NCI-H446 (cell line): ENCODE measurements at places on chromosomes 6 and 20.

- no peak for DNase-seq
These were observed 16.9 kb downstream of the EFCAB8 start for GRCh38 chr20:32875673-32876072.

DNA sequence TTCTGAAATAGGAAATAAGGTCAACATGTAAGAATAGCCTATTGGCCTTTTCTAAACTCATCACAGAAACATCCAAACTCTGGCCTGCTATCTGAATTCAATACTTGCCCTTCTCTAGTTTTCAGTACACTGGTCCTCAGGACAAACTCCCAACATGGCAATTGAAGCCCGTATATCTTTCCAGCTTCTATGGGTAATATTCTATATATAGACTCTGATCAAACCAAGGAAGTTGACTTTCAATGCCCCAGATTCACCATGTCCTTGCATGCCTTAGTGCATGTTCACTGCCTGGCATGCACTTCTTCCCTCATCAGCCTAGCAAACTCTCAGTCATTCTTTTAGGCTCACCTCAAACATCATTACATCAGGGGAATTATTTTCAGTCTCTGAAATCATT lies 73.2 kb downstream of the RSPO3 start:
- no peak for DNase-seq

GRCh38 chr6:5328800-5329199 lies 67.5 kb downstream of the FARS2 start:
- DNase-seq, result no peak

DNA sequence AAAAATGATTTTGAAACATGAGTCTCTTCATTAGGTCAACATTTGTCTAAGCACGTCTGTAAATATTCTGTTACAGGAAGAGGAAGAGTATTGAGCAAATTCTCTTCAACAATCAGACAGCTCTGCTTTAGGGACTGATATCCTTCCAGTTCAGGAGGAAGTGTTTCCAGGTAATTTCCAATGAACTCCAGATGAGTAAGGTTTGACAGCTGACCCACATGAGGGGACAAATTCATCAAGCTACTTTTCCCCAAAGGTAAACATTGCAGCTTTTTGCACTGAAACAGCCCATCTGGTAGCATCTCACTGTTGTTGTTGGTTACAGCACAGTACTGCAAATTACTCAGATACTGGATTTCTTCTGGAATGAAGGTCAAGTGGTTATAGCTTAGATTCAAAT lies 18.1 kb downstream of the ENPP1 start:
- DNase-seq, result no peak

DNA sequence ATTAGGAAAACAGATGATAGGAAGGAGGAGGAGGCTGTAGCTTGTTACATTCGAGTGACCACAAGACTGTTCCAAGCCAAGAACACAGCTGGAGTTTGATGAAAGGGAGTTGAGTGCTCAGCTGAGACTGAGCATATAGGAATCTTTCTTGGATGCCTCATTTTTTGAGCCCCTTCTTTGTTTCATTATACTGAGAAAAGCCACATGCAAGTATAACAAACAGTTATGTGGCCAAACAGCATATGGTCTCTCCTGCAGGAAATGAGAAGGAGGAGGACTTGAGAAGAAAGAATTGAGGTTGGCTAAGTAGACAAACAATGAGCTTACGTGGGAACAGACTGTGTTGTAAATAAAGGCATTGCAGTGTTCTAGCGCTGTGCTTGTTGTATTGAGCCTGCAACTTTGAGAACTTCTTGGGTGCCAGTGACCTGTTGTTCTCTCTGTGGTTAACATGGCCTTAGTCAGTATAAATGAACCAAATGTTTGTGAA lies 78.3 kb downstream of the AKAP7 start:
- DNase-seq, result no peak

DNA sequence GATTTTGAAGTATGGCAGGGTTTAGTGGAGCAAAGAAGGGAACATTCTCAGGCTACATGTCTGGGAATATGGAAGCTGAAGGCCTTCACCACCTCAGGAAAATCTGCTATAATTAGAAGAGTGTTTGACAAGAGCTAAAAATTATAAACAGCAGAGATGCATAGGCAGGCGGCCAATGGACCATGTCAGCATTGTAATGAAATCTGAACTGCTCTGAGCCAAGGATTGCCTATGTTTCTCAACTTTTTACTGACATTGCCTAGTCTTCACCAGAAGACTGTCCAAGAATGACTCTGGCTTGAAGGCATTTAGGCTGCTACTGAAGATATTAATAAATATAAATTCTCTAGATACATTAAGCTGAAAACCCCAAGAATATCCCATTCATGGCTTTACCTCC lies 84.1 kb downstream of the C6orf52 start:
- DNase-seq, result no peak

- no peak for DNase-seq
These were observed 102.6 kb downstream of the CD109 start for GRCh38 chr6:73798592-73798991.

GRCh38 chr20:22758815-22759214 lies 174.4 kb upstream of the FOXA2 start:
- DNase-seq, result no peak

GRCh38 chr20:39492223-39492797 lies 530.2 kb downstream of the DHX35 start:
- no peak for DNase-seq

- DNase-seq, result no peak
These were observed 48.9 kb downstream of the TMEM244 start for GRCh38 chr6:129812145-129812777.

DNA sequence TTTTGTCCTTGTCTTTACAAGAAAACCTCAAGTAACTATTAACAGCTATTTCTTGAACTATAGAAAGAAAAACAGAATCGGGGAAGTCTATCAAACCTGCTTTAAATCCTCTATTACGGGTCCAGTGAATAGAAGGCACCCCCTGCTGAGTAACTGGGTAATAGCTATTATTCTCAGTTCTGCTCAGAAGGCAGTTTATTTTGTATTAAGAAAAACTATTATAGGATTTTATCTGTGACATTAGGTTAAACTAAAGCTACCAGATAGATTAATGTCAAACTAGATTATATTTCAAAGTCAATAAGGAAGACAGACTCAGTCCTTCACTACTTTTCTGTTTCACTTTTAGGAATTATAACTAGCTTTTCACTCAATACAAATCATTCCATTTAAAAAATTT lies 93.7 kb downstream of the DST start:
- no peak for DNase-seq

- no peak for DNase-seq
These were observed 305.9 kb downstream of the CLIC5 start for GRCh38 chr6:45709781-45710220.

DNA sequence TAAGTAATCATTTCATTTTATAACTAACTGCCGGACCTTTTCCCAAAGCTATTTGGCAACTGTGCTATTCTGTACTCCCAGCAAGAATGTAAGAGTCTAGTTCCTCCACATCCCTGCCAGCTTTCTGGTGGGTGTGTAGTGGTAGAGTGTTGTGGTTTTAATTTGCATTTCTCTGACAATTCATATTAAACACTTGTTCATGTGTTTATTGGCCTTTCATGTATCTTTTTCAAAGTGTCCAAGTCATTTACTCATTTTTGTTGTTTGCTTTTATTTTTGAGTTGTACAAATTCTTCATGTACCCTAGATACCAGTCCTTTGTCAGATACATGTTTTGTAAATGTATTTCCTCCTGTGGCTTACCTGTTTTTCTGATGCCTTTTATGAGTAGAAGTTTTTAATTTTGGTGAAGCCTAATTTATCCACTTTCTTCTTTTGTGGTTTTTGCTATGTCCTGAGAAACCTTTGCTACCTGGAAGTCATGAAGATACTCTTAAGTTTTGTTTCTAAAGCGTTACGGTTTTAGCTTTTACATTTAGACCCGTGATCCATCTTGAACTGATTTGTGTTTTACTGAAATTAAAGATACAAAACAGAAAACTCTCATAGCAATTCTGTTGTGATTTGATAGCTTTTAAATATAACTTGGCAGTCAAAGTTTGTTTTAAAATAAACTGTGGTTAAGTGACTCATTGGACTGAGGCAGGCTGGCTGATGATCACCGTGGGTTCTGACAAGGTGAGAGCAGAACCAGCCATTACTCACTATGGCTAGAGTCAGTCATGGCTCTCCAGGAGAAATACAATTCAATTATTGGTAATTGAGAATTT lies 8.0 kb downstream of the MYLIP start:
- DNase-seq, result no peak

- DNase-seq, result no peak
These were observed 355.1 kb upstream of the ADGRB3 start for GRCh38 chr6:68279793-68280557.

DNA sequence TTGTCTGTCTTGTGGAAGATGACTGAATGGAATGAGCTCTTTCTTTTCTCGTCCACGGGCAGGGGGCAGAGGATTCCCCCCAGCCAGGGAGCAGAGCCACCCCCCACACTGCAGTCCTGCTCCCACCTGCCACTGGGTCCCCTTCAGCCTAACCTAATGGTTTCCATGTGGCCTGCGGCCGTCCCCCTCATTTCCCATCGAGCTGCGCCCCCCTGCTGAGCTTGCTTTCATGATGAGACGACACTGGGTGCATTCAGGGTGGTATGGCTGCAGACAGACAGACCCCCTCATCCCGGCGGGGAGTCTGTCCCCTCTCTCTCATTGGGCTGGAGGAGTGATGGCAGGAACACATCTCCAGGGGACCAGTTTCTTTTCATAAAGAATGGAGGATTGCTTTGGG lies 140.8 kb downstream of the DTNBP1 start:
- DNase-seq, result no peak

DNA sequence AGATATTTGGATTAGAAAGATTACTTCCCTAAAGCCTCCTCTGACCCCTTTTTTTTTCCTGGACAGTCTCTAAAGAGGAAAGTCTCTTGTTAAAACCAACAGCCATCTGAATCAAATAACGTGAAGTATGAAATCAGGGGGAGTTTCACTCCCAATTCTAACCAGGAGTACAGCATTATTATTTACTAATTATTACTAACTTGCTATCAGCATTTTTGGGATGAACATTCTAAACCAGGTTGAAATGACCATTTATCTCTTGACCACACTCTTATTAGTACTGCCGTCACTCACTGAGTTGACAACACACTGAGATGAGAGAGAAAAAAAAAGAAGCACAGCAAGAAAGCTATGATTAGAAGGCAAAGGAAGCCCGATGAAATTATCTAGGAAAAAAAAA lies 114.4 kb upstream of the BCLAF1 start:
- no peak for DNase-seq

GRCh38 chr20:59784365-59784764 lies 149.1 kb downstream of the SYCP2 start:
- no peak for DNase-seq

- DNase-seq, result no peak
These were observed 9.6 kb upstream of the NRM start for GRCh38 chr6:30700340-30700739.

GRCh38 chr6:50707652-50708300 lies 5.5 kb upstream of the TFAP2D start:
- DNase-seq, result peak; percentile 36

GRCh38 chr6:165721356-165721755 lies 58.3 kb upstream of the PDE10A start:
- DNase-seq, result no peak

- no peak for DNase-seq
These were observed 17.6 kb upstream of the SGK2 start for GRCh38 chr20:43541214-43541613.

DNA sequence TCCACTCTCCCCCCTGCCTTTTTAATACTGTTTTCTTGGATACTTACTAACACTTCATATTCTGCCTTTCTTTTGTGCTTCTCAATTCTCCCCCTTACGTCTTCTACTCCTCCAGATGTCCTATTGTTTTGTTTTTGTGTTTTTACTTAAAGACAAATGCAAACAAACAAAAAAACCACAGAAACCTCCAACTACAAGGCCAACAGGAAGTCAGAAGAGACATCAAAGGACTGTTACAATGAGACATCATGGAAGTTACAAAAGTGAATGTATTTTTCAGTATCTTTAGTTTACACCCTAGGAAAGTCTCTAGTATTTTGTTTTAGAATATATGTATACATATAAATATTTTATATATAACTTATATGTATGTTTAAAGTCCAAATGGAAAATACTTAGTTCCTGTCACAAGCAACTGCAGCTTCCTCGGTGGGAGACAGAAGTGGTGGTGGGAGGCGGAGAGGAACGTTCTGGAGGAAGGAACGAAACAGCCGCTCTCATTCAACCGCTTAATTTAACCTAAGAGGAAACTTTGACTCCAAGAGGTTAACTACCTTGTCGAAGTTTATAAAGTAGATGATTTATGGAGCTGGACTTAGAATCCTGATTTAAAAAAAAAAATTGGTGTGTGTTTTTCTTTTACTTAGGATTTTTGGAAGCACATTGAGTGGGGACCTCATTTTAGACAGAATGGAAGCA lies 168.9 kb upstream of the PDE10A start:
- no peak for DNase-seq

DNA sequence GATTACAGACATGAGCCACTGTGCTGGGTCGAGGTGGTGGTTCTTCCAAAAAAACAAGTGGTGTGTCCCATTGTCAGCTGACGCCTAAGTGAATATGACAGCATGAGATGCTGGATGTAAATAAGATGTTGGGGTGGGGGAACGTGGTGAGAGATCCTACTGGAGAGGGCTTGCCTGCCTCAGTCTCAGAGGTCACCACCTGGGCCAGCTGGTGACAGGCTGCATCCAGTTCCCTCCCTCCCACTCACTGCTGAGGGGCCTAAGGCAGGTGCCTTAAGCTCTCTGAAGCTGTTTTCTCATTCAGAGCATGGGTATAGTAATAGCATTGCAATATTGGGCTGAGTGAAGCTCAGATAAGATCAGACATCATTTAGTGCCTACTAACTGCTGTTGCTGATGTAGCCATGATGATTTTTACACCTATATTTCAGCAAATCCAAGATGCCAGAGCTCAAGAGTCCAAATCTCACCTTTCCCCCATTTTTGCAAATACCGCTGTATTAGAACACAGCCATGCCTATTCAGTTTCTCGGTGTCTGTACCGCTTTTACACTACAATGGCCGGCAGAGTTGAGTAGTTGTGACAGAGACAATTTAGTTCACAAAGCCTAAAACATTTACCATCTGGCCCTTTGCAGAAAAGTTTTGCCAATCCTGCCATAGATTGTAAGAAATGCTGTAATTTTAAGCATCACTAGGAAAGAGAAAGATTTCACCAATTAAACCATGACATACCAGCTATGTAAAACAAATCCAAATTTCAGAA lies 171.3 kb downstream of the ANKRD60 start:
- DNase-seq, result no peak

- DNase-seq, result no peak
These were observed 174.6 kb downstream of the ASCC3 start for GRCh38 chr6:100706491-100706890.

- DNase-seq, result no peak
These were observed at the start of gene TFAP2B for GRCh38 chr6:50818673-50819072. TSS of gene TFAP2B (plus strand) at chr6:50818871. CDS start at chr6:50818892, 21 bp downstream.

GRCh38 chr6:146543211-146543939 lies at the start of gene RAB32:
TSS of gene RAB32 (plus strand) at chr6:146543833. CDS start at chr6:146543872, 39 bp downstream.
- no peak for DNase-seq

GRCh38 chr6:3159805-3160781 lies 2.7 kb upstream of the TUBB2A start:
- DNase-seq, result no peak

GRCh38 chr6:55901765-55902270 lies 26.4 kb upstream of the BMP5 start:
- DNase-seq, result no peak
